Osteocyte (in vitro differentiated cells): ENCODE measurements at places on chromosomes 12 and 14. TPM values are rescaled to one million over a fixed set of nuclear protein-coding genes. Genes with fewer than 3 reads are reported as not detected.

DNA sequence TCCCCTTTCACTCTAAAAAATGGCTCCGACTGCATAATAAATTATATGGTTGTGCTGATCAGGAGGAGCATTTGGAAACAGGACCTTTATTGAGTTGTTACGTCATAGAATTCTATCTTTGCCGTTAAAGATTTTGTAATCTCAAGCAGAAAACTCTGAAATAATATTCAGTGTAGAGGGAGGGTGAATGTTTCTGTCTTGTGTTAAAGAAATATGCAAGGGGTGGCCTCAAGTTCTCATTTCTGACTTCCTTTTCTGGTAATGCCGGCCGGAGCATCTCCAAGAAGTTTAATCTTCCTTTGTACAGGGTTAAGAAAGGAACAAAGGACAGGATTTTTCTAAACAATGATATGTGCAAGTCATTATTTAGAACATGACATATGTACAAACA is 165.1 kb downstream of the SLC38A4 start:
- no peak for DNase-seq
- H3K4me1 ChIP-seq, result peaks cover 88% of the 10 kb centered on the region
- no peaks in the 10 kb centered on the region for H3K36me3 ChIP-seq
- no peaks in the 10 kb centered on the region for H3K27me3 ChIP-seq
- H3K4me3 ChIP-seq, result peak overlapping the region; percentile 32

DNA sequence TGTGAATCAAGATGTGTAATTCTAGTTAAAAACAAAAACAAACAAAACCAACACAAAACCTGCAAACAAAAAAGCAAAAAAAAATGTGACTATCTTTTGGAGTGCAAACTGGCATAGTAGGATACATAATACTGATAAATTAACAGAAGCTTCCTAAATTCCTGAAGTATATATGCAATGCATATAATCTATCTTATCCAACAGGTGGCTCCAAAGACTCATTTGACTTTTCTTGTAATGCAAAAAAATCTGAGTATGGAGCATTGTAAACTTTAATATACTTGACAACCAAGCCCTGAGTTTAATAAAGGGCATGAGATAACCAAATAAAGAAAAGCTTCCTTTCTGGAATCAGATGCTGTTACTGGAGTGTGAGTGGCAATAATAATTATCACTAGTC is 1003.6 kb downstream of the FSCB start:
- no peak overlapping the region for H3K27ac ChIP-seq
- no peak for DNase-seq
- H3K36me3 ChIP-seq, result no peaks in the 10 kb centered on the region

DNA sequence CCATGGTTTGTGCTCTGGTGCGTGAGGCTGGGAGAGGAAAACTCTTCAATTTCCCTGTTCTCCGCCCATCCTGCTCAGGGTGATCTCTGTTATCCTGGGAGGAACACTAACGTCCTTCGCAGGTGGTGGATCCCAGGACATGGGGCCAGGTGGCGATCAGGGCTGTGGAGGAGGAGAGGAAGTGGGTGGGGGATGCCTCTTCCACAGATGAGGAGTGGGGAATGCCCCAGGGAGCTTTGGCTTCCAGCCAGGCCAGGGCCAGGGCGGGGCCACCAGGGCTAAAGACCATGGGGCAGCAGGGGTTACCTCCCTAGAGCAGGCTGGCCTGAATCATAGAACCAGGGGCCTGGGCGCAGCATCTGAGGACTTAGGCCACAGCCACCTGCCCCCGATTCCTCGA is 3.3 kb upstream of the KRT75 start:
- no peak overlapping the region for H3K4me3 ChIP-seq
- H3K27ac ChIP-seq, result no peak overlapping the region
- peaks cover 43% of the 10 kb centered on the region for H3K27me3 ChIP-seq

The PMEL gene
- 1.0 and 1.4 TPM in 2 replicates for total RNA-seq

The BRMS1L gene
- total RNA-seq, result 13.5 and 14.2 TPM in 2 replicates

The LRTM2 gene
- not detected in 2 replicates for total RNA-seq

DNA sequence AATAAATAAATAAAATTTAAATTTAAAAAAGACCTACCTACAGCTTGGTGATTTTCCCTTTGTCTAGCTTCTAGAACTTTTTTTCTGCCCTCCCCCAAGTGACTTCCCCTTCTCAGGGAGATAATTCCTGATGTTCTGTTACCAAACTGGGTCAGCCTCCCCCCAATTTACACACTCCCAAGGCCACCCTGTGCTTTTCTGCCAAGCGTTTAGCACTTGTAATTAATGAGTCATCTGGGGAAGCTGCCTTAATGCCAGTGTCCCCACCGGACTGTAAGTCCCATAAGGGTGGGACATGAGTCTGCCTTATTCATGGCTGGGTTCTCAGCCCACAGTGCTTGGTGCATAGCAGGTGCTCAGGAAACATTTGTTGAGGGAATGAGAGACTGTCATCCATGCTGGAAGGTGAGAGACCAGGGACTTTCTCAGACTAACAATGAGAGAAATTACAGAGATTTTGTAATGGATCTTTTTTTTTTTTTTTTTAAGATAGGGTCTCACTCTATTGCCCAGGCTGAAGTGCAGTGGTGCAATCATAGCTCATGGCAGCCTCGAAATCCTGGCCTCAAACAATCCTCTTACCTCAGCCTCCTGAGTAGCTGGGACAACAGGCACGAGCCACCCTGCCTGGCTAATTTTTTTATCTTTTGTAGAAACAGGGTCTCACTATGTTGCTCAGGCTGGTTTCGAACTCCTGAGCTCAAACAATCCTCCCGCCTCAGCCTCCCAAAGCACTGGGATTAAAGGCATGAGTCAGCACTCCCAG is 106.8 kb downstream of the PHETA1 start:
- H3K4me3 ChIP-seq, result no peak overlapping the region
- DNase-seq, result no peak
- H3K36me3 ChIP-seq, result no peaks in the 10 kb centered on the region
- no peak overlapping the region for H3K27ac ChIP-seq
- H3K4me1 ChIP-seq, result no peaks in the 10 kb centered on the region

- H3K4me1 ChIP-seq, result peaks cover 61% of the 10 kb centered on the region
- H3K27ac ChIP-seq, result peak overlapping the region; percentile 94
- H3K4me3 ChIP-seq, result peak overlapping the region; percentile 49
These were observed 35.2 kb downstream of the CDC42BPB start for GRCh38 chr14:103022002-103022684.

DNA sequence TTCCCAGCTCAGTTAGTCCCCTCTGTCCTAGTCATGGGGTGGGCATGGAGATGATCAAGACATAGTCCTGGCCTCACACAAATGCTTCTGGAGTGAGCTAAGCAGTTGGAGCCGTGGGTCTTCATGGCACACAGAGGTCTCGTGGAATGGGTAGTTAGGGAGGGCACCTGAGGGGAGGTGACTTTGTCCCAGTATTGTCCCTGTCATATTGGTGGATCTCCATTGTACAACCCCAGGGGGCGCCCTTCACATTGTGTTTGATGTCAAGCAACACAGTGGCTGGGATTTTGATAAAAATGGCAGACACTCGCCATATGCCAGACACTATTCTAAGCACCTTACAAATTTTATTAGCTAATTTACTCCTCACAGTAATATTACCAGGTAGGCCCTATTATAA is 175.4 kb upstream of the LHX5 start:
- H3K27me3 ChIP-seq, result peaks cover 20% of the 10 kb centered on the region
- no peaks in the 10 kb centered on the region for H3K4me1 ChIP-seq
- no peak overlapping the region for H3K27ac ChIP-seq
- no peak for DNase-seq
- no peaks in the 10 kb centered on the region for H3K36me3 ChIP-seq

DNA sequence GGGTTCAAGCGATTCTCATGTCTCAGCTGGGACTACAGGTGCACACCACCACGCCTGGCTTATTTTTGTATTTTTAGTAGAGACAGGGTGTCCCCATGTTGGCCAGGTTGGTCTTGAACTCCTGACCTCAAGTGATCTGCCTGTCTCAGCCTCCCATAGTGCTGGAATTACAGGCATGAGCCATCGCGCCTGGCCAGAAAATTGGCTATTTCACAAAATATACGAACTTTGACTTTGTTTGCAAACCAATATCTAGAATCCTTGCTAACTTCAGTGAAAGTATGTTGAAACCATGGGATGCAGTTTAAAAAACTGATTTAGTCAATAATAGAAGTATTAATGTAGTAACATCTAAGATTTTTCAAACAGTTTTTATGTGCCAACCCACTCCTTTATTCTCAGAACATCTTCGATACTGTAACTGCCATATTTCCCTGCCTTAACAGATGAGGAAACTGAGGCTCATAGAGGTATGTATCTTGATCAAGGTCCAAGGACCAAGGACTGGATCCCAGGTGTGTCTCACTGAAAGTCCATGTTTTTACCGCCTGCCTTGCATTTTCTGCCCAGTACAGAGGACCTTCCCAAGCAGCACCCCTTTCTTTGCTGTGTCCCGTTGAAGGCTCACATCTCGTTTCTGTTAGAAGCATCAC is 54.5 kb downstream of the SMOC1 start:
- H3K4me3 ChIP-seq, result no peak overlapping the region
- H3K4me1 ChIP-seq, result no peaks in the 10 kb centered on the region
- H3K36me3 ChIP-seq, result no peaks in the 10 kb centered on the region
- H3K27me3 ChIP-seq, result peaks cover 3% of the 10 kb centered on the region
- no peak for DNase-seq
- H3K27ac ChIP-seq, result no peak overlapping the region

DNA sequence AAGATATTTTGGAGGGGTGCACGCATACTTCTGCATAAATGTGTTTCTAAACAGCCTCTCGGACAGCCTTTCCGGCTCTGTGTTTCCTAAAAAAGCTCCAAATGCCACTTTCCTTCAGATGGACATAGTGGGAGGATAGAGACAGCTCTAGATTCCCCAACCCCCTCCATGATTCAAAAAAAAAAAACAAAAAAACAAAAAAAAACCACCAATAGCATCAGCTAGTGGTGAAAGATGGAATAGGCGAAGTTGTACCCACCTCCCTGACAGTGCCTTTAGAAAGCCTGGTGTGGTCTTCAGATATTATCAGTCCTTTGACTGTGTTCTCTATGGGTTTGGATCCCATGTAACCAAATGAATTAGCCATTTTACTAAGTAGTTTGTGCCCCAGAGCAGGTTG is 94.1 kb downstream of the PHETA1 start:
- no peak for DNase-seq
- H3K4me3 ChIP-seq, result no peak overlapping the region
- no peaks in the 10 kb centered on the region for H3K36me3 ChIP-seq
- no peak overlapping the region for H3K27ac ChIP-seq
- H3K4me1 ChIP-seq, result no peaks in the 10 kb centered on the region

The TAS2R30 gene
- 2.6 and 3.4 TPM in 2 replicates for total RNA-seq

The GAS2L3 gene
- 10.9 and 11.3 TPM in 2 replicates for total RNA-seq

The FOXN4 gene
- not detected in 2 replicates for total RNA-seq

DNA sequence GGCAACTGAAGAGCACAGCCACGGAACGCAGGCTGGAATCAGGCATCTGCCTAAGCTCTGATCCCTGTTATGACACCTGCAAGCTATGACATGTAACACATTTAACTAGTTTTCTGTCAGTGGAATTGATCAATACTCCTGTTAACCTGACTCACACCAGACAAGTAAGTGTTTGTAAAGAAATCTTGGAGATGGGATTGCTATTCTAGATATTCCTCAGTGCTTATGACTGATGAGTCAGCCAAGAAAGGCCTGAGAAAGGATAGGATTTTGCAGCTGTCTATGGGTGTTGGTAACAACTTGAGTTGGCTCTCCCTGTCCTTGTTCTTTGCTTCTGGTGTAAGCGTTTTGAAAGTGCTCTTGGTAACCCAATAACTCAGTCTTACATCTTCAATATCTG is 110.5 kb downstream of the GPR135 start:
- no peaks in the 10 kb centered on the region for H3K27me3 ChIP-seq
- H3K4me1 ChIP-seq, result no peaks in the 10 kb centered on the region
- peaks cover 38% of the 10 kb centered on the region for H3K36me3 ChIP-seq
- no peak for DNase-seq

DNA sequence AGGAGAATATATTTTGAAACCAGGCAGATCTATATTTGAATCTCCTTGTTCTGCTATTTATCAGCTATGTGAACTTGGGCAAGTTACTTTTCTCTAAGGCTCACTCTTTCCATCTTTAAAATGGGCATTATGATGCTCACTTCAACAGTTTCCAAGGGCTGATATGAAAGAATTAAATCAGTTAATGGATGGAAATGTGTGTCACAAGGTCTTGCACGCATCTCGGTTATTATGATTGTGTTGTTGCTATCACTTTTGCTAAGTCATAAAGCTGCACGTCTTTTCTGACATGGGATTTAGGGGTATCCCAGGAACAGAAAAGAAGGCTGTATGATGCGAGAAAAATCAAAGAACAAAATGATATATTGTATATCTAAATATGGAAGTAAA is 721.5 kb upstream of the TBX3 start:
- H3K4me3 ChIP-seq, result no peak overlapping the region
- no peak for DNase-seq
- no peaks in the 10 kb centered on the region for H3K36me3 ChIP-seq
- no peak overlapping the region for H3K27ac ChIP-seq
- peaks cover 27% of the 10 kb centered on the region for H3K4me1 ChIP-seq

GRCh38 chr12:75665216-75665615 is 153.8 kb upstream of the KRR1 start:
- no peak overlapping the region for H3K4me3 ChIP-seq
- H3K27me3 ChIP-seq, result peaks cover 16% of the 10 kb centered on the region
- no peak overlapping the region for H3K27ac ChIP-seq

GRCh38 chr12:13088496-13088895 is 15.0 kb downstream of the GSG1 start:
- peaks cover 8% of the 10 kb centered on the region for H3K36me3 ChIP-seq
- H3K4me1 ChIP-seq, result peaks cover 11% of the 10 kb centered on the region
- no peak overlapping the region for H3K27ac ChIP-seq
- H3K4me3 ChIP-seq, result no peak overlapping the region
- no peak for DNase-seq
